ENCODE measurements at places on chromosomes 1 and 21.

DNA sequence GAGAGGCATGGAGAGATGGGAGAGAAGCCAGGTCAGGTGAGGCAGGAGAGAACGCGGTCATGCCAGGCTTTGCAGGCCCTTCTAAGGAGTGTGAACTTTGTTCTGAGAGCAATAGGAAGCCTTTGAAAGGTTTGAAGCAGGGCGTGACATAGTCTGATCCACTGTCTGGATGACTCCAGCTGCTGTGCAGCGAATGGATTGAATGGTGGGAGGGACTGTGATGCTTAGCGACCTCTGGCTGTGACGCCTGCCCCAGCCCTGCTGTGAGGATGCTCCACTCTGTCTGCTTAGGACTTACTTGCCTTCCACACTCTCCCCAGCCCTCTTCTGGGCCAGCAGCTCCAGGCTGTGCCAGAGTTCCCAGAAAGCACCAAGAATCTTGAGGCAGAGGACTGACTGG, 41.8 kb upstream of the POU3F1 start:
- DNase-seq: peak; percentile 28

DNA sequence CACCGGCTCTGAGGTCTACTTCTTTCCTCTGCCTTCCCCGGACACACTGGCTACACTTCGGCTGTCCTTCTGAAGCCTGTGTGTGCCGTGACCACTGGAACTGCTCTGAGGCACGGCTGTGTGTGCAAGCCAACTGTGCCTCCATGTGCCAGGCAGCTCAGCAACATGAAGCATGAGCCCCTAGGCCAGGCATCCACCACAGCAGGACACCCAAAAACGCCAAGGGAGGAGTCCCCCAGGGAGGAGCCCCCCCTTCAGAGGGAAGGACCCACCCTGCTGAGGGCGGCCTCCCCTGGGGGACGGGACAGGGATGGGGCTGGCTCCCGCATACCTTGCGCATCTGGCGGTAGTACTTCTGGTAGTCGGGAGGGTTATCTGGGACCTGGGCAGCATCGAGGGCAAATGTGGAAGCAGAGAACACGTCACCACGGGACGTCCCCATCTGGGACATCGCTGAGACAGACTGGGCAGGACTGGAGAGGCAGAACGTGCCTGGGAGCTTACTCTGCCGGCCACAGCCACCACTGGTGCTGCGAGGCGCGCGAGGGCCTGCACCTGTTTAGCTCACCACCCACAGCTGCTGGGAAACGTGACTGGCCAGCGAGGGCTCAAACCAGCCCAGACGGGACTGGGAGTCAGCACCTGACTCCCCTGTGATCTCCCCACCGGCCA, 20.5 kb downstream of the LSS start:
- no peak for DNase-seq

DNA sequence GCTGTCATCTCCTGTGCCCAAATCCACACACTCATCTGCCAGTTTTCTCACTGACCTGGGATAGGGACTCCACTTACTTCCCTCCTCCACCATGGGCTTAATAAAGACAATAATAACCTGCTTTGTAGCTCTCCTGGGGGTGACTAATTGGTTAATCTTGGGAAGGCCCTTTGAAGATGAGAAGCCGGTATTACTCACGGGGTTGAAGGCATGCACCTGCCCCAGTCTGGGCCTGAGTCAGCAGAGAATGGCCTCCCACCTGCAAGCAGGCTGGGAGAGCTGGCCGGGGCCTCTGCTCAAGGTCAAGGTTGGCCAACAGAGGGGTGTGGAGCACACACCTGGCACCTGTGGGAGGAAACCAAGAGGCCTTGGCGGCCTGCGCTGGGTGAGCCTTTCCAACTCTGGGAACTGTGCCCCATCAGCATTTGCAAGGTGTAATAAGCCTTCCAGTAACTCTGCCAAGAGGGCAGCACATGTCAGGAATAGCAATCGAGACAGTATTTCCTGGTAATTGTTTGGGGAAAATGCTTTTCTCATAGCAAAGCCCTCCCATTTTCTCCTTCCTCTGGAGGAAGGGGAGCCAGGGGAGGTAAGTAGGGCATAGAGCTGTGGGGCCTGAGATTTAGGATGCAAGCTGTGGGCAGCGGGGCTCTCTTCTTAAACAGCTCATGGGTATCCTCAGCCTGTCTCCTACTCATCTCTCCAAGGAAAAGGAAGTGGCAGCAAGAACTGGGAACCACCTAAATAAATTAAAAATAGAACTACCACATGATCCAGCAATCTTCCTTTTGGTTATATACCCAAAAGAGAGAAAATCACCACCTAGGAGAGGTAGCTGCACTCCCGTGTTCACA, 49.0 kb downstream of the TOMM20 start:
- DNase-seq: peak; percentile 76

GRCh38 chr1:40130892-40131291, 30.3 kb upstream of the RLF start:
- DNase-seq: no peak

DNA sequence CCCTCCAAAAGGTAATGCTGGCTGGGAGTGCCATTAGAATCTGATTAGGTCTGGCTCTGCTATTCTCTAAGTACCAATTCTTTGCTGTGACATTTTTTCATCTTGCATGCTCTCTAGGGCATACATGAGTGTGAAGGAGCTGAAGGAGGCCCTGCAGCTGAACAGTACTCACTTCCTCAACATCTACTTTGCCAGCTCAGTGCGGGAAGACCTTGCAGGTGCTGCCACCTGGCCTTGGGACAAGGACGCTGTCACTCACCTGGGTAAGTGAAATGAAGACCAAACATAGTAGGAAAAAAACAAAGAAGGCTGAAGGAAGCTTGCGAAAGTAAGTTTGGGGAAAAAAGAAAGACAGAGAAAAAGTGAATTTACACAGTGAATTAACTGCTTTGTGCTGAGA, 207.9 kb downstream of the PAPPA2 start:
- DNase-seq: no peak

- DNase-seq: peak; percentile 83
Measured at GRCh38 chr1:78004719-78005447, at the start of gene DNAJB4. Gene DNAJB4, plus strand, starts transcription at chr1:78004939. Its CDS starts 172 bp downstream, at chr1:78005111.

GRCh38 chr21:42236693-42237092, 17.8 kb downstream of the ABCG1 start:
- DNase-seq: no peak

GRCh38 chr1:227365473-227366431, 47.5 kb upstream of the CDC42BPA start:
- DNase-seq: no peak

GRCh38 chr21:23130308-23130707, 2132.1 kb downstream of the NCAM2 start:
- no peak for DNase-seq

- no peak for DNase-seq
Measured at GRCh38 chr1:5662744-5663126, 329.5 kb downstream of the NPHP4 start.

- no peak for DNase-seq
Measured at GRCh38 chr1:177703888-177704446, 265.9 kb downstream of the SEC16B start.

DNA sequence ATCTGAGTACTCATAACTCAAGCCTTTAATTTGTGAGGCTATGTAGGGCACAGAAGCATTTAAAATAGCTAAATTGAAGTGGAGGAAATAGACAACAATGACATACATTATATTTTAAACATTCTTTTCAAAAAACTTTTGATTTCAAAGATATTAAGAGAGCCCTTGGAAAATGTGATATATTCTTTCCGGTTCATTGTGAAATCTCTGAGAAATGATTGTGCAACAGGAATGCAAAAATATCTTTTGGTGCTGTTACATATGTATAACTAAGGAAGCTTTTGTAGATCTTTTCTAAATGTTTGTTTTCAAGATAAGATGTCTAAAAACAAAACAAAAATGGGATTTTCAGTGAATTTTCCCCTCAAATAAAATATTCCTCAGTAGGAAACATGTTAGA, 185.2 kb downstream of the LEPR start:
- DNase-seq: no peak

DNA sequence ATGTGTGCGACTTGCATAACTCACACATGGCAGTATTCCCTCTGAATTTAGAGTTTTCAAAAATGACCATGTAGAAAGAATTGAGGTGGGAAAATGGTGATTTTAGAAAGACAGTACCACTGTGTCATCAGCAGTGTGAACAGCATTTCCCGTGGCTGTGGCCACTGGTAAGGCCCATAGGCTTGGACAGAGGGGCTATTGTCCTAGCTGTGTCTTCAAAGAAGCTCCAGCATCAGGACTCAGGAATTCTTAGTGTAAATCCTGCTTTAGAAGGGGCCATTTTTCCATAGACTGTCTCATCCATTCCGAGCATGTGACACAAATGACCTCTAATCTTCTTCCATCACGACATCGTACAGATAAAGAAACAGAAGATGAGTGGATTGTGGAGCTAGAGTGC, 119.3 kb upstream of the BACE2 start:
- DNase-seq: no peak

- DNase-seq: no peak
Measured at GRCh38 chr1:155570593-155570990, 8.0 kb upstream of the ASH1L start.

- DNase-seq: no peak
Measured at GRCh38 chr1:25562101-25562927, 18.9 kb downstream of the LDLRAP1 start.

- DNase-seq: no peak
Measured at GRCh38 chr1:5565281-5566125, 426.7 kb downstream of the NPHP4 start.

DNA sequence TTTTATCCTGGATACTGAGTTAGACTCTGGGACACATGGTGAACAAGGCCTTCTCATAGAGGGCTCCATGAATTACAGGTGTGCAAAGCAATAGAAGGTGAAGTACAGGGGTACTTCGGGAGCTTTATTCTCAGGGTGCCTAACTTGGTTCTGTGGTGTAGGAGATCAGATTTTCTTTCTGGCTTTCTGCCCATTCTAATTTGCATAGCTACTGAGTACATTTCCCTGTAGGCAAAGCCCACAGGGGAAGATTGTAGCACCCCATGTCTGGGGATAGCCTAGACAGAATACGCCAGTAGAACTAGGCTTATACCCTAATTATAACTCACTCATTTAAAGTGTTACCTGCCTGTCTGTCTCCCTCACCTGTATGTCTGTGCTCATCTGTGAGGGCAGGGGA, 49.7 kb downstream of the PGM1 start:
- no peak for DNase-seq

GRCh38 chr1:8152731-8153702, 126.9 kb upstream of the ERRFI1 start:
- DNase-seq: no peak

GRCh38 chr1:53419034-53419433, 40.2 kb upstream of the DMRTB1 start:
- DNase-seq: peak; percentile 16
